ENCODE measurements at places on chromosomes 7 and 10.

DNA sequence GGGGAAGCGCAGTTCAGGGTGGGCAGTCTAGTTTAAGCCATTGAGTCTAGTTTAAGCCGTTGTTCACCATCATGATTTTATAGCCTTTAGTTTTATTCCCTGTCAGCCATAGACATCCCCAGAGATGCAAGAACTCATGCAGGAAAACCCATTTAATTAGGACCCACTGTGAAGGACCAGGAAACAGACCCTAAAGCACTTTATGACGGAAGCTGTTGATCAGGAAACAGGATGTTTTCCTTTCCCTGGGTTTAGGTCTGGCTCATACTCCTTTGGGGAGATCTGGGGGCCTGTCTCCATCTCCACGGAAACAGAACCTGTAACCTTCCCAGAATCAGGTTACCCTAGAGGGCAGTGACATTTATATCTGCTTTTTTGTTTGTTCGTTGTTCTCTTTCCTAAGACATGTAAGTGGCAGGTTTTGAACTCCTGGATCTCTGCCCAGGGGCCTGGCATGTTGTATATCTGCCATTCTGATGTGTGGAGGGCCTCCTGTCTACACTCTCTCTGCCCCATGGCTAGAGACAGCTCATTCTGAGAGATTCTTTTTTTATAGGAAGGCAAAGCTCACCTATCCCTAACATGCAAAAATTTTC lies 657.2 kb upstream of the GALNT17 start:
- DNase-seq = no peak

GRCh38 chr10:31437959-31438358 lies 118.9 kb downstream of the ZEB1 start:
- no peak for DNase-seq

DNA sequence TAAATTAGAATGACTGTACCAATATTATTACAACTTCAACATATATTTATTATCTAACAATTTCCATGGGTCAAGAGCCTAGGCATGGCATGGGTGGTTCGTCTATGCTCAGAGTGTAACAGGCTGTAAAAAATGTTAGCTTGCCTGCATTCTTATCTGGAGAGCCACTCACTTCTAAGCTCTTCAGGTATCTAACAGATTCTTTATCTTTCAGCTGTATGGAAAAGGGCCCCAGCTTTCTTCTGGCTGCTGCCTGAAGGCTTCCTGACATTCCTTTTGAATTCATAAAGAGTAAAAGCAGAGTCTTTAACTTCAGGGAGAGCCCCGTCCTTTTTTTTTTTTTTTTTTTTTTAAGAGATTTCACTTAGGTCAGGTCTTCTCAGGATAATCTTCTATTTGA lies 648.8 kb downstream of the NXPH1 start:
- no peak for DNase-seq

GRCh38 chr10:93917064-93917391 lies 23.2 kb downstream of the SLC35G1 start:
- DNase-seq = no peak

GRCh38 chr10:78648256-78648860 lies 420.4 kb upstream of the ZMIZ1 start:
- no peak for DNase-seq

GRCh38 chr10:77214799-77215198 lies 422.8 kb downstream of the KCNMA1 start:
- no peak for DNase-seq

DNA sequence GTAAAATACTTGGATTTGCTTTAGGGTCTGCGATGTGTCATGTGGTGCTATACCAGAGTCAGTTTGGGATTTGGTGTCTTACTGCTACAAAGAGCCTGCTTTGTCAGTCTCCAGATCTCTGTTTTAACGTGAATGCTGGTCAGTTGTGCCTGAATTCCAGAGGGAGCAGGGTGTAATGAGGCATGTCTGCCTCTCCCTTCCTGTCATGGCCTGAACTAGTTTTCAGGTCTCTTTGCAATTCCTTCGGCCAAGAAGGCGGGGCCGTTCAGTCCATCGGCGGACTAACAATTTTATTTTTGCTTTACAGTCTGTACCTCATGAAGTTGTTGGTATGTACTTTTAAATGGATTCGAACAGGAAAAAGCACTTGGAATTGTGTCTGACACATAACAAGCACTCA lies 465.1 kb upstream of the ADARB2 start:
- DNase-seq = no peak

GRCh38 chr10:30736685-30737232 lies 107.2 kb upstream of the LYZL2 start:
- DNase-seq = peak; percentile 43

DNA sequence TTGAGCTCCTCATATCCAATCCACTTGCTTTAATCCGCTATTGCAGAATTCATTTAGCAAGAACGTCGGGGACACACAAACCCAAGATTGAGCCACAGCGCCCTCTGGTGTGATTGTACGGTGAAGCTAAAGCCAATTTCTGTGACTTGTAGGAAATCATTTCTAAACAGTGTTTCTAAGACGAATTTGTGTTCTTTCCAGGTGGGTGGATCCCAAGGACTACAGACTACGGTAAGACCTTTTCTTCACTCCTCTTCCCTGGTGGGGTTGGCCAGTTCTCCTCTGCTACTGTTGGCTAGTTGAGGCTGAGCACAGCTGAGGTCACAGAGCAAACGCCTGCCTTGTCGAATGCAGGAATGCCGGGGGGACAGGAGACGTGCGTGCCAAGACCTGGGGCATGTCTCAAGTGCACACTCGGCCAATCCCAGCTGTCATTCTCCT lies 5.2 kb downstream of the DMBT1 start:
- DNase-seq = peak; percentile 12

- DNase-seq = peak; percentile 44
These were observed 56.6 kb downstream of the MPLKIP start for GRCh38 chr7:40077849-40078248.

DNA sequence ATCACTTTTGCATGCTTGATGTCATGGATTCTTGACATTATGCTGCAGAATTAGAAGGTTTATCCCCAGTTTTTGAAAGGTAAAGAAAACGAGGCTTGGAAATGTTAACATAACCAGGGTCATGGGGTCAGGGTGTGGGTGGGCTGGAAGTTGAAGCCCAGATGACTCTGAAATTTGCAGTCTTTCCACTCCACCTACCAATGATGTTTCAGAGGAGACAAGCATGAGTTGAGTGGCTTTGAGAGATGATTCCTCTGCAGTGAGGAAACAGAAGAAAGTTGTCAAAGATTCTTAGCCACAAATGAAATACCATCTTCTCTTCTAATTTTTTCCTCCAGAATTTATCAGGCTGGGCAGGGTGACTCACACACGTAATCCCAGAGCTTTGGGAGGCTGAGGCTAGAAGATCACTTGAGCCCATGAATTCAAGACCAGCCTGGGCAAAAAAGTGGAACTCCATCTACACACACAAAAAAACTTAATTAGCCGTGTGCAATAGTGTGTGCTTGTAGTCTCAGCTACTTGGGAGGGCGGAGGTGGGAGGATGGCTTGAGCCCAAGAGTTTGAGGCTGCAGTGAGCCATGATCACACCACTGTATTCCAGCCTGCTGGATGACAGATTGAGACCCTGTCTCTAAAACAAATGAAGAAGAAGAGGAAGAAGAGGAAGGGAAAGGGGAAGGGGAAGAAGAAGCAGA lies 239.1 kb upstream of the AUTS2 start:
- DNase-seq = no peak

DNA sequence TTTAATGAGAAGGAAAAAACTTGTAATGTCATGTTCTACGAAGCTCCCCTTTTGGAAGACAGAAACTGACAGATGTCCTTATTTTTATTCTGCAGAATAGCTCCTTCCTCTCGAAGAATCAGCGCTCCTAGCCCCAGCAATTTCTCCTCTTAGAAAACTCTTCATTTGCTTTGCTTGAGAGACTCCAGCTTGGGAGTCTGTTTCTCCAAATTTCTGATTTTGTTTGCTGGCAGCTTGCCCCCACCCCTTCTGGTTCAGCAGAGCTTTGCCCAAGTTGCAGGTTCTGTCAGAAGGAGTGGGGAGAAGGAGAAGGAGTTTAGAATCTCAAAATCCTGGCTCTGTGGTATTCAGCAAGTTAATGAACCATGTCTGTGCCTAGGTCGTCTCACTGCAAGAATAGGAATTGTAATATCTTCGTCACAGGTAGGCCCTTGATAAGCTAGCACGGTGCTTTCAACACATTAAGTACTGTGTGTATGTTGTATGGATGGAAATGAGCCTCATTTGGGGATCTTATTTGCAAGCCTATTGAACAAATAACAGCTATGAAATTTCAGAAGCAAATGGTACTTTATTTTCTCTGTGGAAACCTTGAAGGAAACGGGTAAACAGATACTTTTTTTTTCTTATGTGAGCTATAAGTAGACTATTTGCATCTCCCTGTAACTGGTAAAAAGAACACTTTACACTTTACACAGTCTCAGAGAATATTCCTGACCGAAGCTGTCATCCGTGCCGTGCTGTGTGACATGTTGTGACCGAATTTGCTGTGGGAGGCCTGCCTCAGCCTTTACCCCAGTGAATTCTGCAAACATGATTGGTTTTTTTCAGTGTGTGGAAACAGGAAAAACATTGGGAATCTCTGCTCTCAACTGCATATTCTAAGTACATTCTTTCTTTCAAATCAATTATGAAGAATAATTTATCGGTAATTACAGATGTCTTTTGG lies 290.9 kb downstream of the CAMK1D start:
- no peak for DNase-seq

DNA sequence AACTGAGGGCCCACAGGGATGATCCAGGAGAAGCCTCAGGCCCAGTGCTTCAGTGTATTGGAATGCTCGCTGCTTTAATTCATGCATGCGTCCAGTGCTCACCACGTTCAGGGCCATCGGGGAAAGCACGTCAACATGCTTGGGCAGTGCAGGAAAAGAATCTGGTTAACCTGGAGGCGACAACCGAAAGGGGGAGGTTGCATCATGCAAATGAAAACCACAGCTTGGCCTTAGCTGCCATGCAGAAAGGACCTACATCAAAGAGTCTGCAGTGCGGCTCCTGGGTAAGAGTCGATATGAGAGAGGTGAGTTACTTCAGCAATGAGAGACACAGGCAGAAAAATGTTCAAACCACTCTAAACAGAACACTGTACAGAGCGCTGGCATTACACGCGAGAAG lies 440.1 kb downstream of the KCNMA1 start:
- DNase-seq = no peak

GRCh38 chr7:108254259-108254658 lies 124.1 kb upstream of the LAMB4 start:
- no peak for DNase-seq

Measured in AML-193 (cell line).